ENCODE measurements at places on chromosomes 2 and 18.

DNA sequence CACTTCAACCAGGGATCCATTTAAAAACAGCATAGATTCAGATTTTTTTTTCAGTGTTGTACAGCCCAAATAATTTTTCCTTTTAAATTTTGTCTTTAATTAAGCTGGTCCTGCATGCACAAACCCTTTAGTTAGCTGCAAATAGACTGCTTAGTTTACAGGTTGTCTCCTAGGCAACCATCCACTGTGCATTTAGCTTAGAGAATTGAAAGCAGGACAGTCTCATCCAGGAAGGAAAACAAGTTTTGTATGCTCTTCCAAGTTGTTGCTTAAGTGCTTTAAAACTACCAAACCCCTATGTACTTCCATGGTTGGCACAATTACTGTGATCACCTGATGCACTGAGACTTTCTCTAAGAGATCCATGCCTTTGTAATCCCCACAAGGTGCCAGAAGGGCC, at the start of gene MAP3K19:
TSS of gene MAP3K19 (minus strand) at position 148 of the 400 bp plus-strand sequence. CDS start 22,800 bp downstream, outside the sequence.
- DNase-seq, result no peak

- no peak for DNase-seq
Observed at GRCh38 chr2:199136681-199137080, 321.1 kb downstream of the SATB2 start.

- no peak for DNase-seq
Observed at GRCh38 chr2:196376984-196377877, 205.9 kb upstream of the STK17B start.

GRCh38 chr2:122634920-122635319, 879.5 kb downstream of the TSN start:
- DNase-seq, result no peak

- DNase-seq, result no peak
Observed at GRCh38 chr18:31487246-31488015, 10.5 kb upstream of the DSG2 start.

DNA sequence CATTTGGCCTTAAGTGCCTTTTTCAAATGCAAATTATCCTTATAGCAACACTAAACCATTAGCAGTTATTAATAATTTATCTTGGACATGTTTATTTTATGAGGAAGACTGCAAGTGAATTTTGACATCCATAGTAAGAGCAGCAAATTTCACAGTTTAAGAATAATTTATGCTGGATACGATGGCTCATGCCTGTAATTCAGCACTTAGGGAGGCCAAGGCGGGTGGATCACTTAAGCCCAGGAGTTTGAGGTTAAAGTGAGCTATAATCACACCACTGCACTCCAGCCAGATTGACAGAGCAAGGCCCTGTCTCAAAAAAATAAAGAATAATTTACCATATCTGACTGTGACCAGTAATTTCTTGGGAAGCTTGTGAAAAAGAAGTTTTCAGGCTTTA, 286.2 kb downstream of the TMX3 start:
- DNase-seq, result no peak

GRCh38 chr18:50310080-50310479, 22.6 kb upstream of the CXXC1 start:
- DNase-seq, result no peak

DNA sequence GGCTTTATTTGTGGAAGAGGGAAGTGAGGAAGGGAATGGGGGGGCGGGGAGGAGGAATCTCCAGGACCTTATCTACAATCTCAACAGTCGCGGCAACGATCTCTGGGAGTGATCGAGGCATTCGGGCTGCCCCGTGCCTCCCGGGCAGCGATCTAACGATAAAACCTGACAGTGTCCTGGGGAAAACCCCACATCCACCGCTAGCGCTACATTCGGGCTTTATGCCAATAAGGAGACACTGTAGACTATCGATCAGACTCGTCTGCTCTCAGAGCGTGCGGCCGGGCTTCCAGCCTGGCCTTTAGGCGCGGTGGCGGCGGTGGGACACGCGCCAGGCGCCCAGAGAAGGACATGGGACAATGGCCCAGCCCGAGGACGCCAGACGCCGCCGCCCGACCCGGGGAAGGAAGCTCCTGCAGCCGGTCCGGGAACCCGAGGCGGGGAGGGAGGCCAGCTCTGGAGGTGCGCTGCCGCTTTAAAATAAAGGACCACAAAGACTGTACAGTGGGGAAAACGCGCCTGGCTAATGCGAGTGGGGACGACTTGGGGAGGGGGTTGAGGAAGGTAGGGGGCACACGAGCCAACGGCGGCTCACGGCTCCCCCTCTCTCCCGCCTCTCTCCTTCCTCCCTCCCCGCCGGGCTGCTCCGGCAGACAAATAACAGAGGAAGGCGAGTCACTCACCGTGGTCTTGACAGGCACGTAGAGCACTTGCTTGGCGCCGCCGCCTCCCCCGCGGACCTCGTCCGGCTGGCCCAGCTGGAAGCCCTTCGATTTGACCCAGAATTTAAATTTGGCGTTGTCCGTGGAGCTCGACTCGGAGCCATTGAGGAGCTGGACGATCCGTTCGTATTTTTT, 2.2 kb downstream of the NOL4 start:
- no peak for DNase-seq

DNA sequence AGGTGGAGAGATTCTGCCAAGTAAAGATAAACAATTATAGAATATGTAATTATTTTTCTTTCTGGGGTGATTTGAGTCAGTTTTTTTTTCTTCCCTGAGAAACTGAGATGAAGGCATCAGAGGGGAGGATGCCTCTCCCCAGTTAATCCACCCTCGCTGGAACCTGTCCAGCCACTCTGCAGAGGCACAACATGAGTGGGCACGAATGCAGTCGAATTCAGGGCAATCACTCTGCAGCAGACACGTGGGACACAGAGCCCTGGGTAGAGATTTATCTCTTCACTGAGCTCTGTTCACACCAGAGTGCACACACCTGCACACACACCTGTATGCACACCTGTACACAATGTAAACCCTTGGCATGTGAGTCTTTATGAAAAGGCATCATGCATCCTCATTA, 154.2 kb downstream of the DCDC2C start:
- no peak for DNase-seq

- DNase-seq, result no peak
Observed at GRCh38 chr2:170598067-170598395, 117.1 kb upstream of the SP5 start.

DNA sequence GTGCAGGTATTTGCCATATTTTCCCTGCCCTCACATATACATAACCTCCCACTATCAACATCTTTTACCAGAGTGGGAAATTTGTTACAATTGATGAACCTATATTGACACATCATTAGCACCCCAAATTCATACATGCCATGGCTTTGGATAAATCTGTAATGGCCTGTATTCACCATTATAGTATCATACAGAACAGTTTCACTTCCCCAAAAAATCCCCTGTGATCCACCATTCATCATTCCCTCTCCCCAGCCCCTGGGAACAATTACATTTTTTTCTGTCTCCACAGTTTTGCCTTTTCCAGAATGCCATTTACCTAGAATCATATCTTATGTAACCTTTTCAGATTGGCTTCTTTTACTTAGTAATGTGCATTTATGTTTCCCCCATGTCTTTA, 494.5 kb downstream of the RNF144A start:
- no peak for DNase-seq

DNA sequence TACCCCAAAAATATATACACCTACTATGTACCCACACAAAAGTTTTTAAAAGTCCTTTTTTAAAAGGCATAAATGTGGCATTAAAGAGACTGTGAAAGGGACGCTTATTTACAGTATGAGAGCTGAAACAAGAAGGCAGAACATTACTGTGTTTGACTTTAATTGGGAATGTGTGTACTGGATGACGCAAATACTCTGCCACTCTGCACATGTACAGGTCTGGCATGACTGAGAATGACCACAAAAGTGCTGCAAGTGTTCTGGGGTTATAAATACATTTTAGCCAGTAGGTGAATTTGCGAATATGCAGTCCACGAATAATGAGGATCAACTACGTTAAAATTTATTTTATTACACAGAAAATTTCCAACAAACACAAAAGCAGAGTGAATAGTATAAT, 11.4 kb downstream of the DARS1 start:
- DNase-seq, result no peak

- DNase-seq, result no peak
Observed at GRCh38 chr2:109339519-109339966, 210.5 kb downstream of the SH3RF3 start.

GRCh38 chr2:221262651-221263050, 309.5 kb downstream of the EPHA4 start:
- no peak for DNase-seq

- no peak for DNase-seq
Observed at GRCh38 chr2:120704696-120705095, 31.0 kb upstream of the GLI2 start.

GRCh38 chr2:22282220-22282619, 1102.8 kb upstream of the KLHL29 start:
- no peak for DNase-seq

- DNase-seq, result no peak
Observed at GRCh38 chr2:79191816-79192215, 32.3 kb upstream of the REG3A start.

DNA sequence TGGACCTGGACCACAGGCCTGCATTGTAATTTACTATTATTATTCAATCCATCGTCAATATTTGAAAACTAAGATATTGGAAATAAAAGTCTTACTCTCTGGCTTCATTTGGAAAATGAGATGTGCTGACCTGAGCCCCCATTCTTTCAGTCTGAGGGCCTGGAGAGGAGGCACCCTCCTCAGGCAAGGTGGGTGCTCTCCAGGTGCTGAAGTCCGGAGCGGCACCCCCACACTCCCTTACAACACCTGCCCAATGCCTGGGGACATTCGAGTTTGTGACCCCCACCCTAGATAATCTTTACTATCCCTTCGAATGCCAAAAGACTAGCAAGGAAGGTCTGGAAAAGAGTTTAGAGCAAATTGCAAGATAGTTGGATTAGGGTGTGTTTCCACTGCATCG, 133.3 kb downstream of the EN1 start:
- no peak for DNase-seq

- no peak for DNase-seq
Observed at GRCh38 chr18:48727681-48728080, 188.8 kb downstream of the CTIF start.

GRCh38 chr2:176174824-176175708, 13.4 kb upstream of the HOXD1 start:
- no peak for DNase-seq

DNA sequence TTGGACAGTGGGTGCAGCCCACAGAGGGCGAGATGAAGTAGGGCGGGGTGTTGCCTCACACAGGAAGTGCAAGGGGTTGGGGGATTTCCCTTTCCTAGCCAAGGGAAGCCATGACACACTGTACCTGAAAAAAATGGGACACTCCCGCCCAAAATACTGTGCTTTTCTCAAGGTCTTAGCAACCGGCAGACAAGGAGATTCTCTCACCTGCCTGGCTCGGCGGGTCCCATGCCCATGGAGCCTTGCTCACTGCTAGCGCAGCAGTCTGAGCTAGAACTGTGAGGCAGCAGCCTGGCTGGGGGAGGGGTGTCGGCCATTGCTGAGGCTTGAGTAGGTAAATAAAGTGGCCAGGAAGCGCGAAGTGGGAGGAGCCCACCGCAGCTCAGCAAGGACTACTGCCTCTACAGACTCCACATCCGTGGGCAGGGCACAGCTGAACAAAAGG, 244.7 kb downstream of the NBAS start:
- no peak for DNase-seq

DNA sequence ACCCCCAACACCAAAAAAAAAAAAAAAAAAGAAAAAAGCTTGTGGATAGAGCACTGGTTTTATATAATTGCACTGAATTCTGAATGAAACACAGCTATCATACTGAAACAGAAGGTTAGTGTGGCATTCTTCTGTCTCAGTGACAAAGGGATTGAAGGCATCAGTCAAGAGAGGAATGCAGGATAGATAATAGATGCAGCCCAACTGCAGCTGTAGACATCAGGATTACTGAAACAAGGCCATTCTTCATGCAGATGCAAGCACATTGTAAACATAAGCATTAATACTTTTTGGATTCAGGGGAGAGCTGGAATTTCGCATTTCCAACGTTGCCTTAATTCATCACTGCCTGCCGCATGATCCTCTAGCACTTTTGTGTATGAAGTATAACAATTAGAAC, 897.4 kb upstream of the KLHL29 start:
- no peak for DNase-seq

DNA sequence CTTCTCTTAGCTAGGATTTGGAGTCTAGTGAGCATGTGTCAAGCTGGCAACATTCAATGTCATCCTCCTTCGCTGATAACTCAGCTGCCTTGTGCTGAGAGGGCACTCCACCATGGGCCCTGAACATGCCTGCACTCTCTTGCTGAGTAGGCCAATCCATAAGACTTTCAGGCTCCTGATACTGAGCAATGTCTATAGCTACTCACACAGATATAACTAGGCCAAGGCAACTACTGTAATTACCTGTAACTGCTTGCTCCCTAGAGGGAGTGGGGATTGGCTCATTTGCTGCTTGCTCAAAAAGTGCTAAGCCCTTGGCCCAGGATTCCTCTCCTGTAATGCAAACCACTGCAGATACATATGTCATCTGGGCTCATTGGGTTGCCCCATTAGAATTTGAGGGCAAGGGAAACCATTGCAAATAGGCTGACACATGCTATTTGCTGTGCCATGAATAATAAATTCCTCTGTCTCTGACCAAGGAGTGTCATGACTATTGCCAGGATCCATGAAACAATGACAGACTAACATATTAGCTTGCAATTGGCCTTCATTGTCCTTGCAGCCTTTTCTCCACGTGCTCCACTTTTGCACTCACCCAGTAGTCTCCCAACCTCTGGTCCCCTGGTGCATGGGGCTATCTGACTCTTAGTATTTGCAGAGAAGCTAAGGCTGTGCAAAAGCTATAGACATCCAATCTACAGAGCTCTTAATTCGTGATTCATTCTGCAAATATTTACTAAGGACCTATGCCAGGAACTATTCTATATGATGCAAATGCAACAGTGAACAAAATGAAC, 36.9 kb upstream of the BMPR2 start:
- no peak for DNase-seq

DNA sequence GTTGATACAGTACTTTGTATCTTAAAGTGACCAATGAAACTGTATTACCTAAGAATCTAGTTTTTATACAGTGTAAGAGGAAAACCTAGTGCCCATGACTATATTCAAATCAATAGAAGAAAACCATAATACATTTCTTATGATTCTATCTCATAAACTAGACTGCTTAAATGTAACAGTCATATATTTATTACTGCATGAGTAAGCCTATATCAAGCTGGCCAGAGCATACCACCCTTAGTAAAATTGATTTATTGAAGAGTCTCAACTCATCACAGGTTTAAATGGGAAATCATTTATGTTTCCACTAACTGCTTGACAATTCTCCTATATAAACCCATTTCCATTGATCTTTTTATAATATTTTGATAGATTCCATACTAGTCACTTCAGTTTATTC, 1059.2 kb upstream of the LRRTM1 start:
- DNase-seq, result no peak

DNA sequence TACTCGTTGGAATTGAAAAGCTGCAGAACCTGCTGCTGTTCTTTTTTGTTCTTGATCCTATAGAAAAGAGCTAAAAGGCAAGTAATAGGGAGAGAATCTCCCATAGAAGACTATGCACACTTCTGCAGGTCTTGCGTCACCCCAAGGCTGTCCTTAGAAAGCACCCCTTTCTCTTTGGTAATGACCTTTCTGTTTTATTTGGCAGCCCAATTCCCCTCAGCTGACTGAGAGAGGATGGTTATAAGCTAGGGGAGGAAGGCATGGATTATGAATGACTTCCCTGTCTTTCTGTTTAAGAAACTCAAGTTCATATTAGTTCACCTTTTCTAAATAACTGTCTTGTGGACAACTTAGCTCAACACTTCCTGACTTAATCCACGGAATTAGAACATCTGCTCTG, 122.9 kb downstream of the TXNL1 start:
- DNase-seq, result no peak

GRCh38 chr2:96407919-96408550, 72.5 kb downstream of the NCAPH start:
- no peak for DNase-seq

Measured in germinal center (tissue), 1 donor.